Aortic smooth muscle cell (primary cell): ENCODE measurements at places on chromosomes 3 and 15. TPM values are rescaled to one million over a fixed set of nuclear protein-coding genes. Genes with fewer than 3 reads are reported as not detected.

The KIF23 gene
- 23.3 and 38.2 TPM in 2 replicates for total RNA-seq

The LEKR1 gene
- total RNA-seq, result 0.19 and 0.26 TPM in 2 replicates

The RAB8B gene
- 47.4 and 66.6 TPM in 2 replicates for total RNA-seq

The UROC1 gene
- not detected in 2 replicates for total RNA-seq

The CFAP100 gene
- not detected in 2 replicates for total RNA-seq

The AMT gene
- total RNA-seq, result 1.1 and 1.5 TPM in 2 replicates

The MAP6D1 gene
- total RNA-seq, result 0.25 and 0.66 TPM in 2 replicates

The CCR9 gene
- not detected in 2 replicates for total RNA-seq

The SKOR1 gene
- total RNA-seq, result under 0.01 and 0.19 TPM in 2 replicates

The C3orf70 gene
- total RNA-seq, result 0.99 and 2.0 TPM in 2 replicates

The PLCD1 gene
- total RNA-seq, result 54.6 and 64.2 TPM in 2 replicates

The RAB6B gene
- total RNA-seq, result 0.13 and 0.19 TPM in 2 replicates

The TMEM45A gene
- 27.1 and 33.6 TPM in 2 replicates for total RNA-seq

The DTWD1 gene
- total RNA-seq, result 31.6 and 38.8 TPM in 2 replicates

The NR2E3 gene
- total RNA-seq, result 0.06 and 0.13 TPM in 2 replicates

The TGM5 gene
- not detected in 2 replicates for total RNA-seq

The WWTR1 gene
- total RNA-seq, result 134 and 160 TPM in 2 replicates

The ITIH4 gene
- total RNA-seq, result 2.6 and 4.8 TPM in 2 replicates
